ENCODE measurements at places on chromosomes 5 and 9. TPM values are rescaled to one million over a fixed set of nuclear protein-coding genes. Genes with fewer than 3 reads are reported as not detected.

Gene CHSY3
- 14.9 TPM for total RNA-seq

Gene HTR4
- not detected for total RNA-seq

Gene TARS1
- total RNA-seq: 209 TPM

Gene AJM1
- total RNA-seq: 0.97 TPM

Gene FRRS1L
- total RNA-seq: 1.9 TPM

Gene KCNMB1
- under 0.01 TPM for total RNA-seq

Gene CCDC187
- total RNA-seq: not detected

Gene LURAP1L
- 8.0 TPM for total RNA-seq

Gene ADCY2
- 0.65 TPM for total RNA-seq

Gene OSMR
- 103 TPM for total RNA-seq

Gene EPB41L4A
- total RNA-seq: 1.9 TPM

Gene SLC45A2
- total RNA-seq: not detected

Gene TMOD1
- total RNA-seq: not detected

Gene TLX3
- not detected for total RNA-seq

Gene LHX2
- total RNA-seq: not detected

Gene NIPAL4
- total RNA-seq: 0.12 TPM

Gene MARCHF6
- total RNA-seq: 58.4 TPM

Gene SLC46A2
- not detected for total RNA-seq

Gene PIP5K1B
- total RNA-seq: not detected

Gene WNK2
- total RNA-seq: not detected

Gene SLC6A7
- 0.16 TPM for total RNA-seq

Gene FRMPD1
- not detected for total RNA-seq

Gene ZNF883
- 4.7 TPM for total RNA-seq

Gene PCDHGC5
- total RNA-seq: 4.7 TPM

Gene KCNV2
- total RNA-seq: not detected

Gene MYORG
- total RNA-seq: 1.1 TPM

Gene TMEM215
- not detected for total RNA-seq

Gene ORM2
- not detected for total RNA-seq

Gene PKD2L2
- not detected for total RNA-seq

Gene MORN5
- not detected for total RNA-seq

Gene HMMR
- 0.65 TPM for total RNA-seq

Gene RABL6
- 85.7 TPM for total RNA-seq

Gene PAX5
- not detected for total RNA-seq

Gene PRR16
- total RNA-seq: 42.9 TPM
